ENCODE measurements at places on chromosomes 7 and 10. TPM values are rescaled to one million over a fixed set of nuclear protein-coding genes. Genes with fewer than 3 reads are reported as not detected.

DNA sequence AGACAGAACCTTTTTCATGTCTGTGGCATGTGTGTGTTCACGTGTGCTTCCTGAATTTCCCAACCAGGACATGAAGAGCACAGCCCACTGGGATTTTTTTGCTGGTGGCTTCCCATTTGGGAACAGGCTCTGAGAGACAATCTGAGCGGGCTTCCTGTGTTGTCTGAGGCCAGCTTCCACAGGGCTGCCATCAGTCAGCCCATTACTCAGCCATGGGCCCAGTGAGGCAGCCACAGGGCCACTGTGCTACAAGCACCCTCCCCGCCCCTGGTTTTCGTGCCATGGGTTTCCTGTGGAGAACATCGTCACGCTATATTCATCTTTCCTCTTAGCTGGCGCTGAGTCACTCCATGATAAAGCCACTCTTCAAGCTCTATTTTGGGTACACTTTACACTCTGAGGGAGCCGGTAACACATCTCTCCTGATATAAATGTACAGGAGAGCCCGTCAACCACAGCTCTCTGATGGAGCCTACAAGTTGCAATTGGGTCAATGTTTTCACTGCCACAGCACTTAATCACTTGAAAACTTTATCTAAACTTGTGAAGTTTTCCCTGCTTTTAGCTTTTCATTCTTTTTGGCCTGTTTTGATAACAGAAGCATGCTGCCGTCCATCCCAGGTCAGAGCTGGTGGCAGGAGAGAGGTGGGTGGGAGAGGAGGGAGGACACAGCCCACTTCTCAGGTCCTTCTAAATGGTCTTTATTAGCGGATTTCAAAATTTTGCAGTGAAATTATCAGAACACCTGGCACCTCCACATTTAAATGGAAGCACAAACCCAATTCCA lies 96.9 kb downstream of the HIPK2 start:
- peak; percentile 80 for DNase-seq

GRCh38 chr7:84813376-84813775 lies 373.5 kb downstream of the SEMA3D start:
- DNase-seq: peak; percentile 55

- peak; percentile 21 for DNase-seq
These were observed 139.5 kb upstream of the FERD3L start for GRCh38 chr7:19284596-19285300.

DNA sequence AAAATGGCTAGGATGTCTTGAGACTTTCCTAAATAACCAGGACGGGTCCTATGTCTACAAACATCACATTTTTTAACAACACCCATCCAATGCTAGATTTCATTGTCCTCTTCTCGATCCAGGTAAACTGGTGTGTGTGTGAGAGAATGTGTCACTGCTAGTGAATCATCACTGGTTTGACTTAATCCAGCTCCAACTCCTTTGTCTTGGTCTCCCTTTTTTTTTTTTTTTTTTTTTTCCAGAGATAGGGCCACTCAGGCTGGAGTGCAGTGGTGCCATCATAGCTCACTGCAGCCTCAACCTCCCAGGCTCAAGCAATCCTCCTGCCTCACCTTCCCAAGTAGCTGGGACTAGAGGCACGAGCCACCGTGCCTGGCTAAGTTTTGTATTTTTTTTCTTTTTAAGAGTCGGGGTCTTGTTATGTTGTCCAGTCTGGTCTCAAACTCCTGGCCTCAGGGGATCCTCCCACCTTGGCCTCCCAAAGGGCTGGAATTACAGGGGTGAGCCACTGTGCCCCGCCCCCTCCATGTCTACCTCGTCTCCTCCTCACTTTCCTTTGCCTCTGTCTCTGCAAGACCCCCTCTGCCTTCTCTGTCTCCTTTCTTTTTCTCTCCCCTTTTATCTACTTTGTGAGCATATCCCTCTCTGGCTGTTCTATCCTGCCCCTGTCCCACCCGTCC lies 2.2 kb upstream of the UFSP1 start:
- DNase-seq: peak; percentile 91

DNA sequence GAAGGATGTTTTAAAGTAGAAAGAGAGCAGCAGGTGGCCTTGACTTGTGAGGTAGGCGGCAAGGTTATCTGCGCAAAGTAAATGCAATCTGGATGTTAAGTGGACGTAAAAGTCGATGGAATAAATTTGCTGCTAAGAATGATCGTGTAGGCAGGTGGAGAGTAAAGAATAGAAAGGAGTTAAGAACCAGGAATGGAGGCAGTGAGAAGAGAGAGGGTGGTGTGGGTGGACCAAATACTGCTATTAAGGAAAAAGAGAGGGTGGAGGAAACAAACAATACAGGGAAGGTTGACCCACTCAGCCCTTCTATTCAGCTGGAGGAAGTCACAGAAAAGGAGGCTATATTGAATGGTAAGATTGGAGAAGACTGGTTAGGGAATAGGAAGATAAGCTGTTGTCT lies 1.9 kb upstream of the CUL1 start:
- no peak for DNase-seq

DNA sequence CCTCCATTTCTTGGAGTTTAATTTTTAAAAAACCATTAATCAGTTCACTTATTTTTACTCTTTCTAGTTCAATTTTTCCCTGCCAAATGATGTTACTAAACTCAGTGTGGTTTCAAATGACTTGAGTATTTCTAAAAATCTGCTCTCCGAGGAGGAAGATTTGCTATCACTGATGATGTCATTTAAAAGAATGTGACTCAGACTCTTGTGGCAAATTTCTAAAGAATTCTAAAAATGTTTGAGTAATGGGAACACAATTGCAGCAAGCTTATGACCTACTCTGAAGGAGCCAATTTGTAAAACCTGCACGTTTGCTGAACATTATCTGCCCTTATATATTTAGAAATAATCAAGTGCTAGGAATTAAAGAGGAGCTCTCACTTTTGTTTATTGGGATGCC lies 88.6 kb downstream of the SPAG6 start:
- peak; percentile 74 for DNase-seq

- DNase-seq: peak; percentile 34
These were observed 33.8 kb upstream of the ICA1 start for GRCh38 chr7:8295638-8296361.

- peak; percentile 5 for DNase-seq
These were observed 49.1 kb upstream of the CDC14C start for GRCh38 chr7:48875045-48875916.

DNA sequence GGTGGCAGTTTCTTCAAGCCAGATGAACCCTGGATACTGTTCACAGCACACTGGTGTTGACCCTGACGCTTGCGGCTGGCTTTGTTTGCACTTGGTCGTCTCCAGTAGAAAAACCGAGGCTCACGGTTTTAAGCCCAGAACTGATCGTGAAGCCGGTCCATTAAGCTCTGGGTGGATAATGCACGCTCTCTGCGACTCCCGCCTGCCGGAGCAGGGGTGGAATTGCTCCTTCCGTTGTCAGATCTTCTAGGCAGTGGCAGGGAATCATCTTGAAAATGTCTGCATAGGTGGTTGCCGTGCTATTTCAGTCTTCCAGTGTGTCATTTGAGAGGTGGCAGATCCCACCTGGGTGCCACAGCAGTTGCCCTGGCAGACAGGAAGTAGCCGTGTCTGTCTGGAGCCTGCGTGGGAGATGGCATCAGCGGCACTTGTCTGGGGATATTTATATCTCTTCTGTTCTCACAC lies 35.9 kb upstream of the AP5Z1 start:
- DNase-seq: no peak

- DNase-seq: peak; percentile 40
These were observed 44.7 kb downstream of the IMMP2L start for GRCh38 chr7:111517549-111517951.

DNA sequence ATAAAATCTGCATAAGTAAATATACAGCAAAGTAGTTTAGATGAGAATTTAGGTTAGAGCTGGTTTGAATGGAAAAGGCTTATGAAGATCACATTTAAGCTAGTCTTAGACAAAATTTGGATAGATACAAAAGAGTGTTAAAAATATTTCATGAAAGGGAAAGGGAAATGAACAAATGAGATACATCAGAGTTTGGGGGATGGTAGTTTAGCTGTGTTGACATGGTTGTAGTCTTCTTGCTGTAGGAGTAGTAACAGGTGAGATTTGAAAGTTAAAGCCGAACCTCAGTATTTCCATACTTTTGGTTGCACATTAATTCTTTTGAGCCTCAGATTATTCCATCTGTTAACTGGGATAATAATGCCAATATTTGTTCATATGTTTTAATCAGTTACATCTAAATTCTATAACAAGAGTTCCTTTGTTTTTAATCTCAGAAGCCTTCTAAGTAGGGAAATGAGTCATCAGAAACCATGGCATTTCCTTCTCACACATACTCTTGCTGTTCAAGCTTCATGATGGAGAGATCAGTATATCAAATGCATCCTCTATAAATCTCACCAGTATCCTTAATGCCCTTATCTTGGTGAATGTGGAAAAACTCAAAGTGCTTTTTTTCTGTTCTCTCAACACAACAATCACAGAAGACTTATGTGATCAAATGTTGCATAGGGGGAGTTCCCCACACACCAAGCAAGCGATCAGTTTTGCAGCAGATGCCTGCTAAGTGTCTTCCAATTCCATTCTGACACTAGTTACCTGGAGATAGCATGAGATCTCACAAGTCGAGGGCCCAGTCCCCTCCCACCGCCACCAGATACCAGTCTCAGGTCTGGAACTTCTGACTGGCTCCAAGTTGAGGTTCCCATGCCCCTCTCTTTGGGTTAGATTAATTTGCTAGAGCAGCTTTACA lies 84.7 kb downstream of the MAPK8 start:
- DNase-seq: peak; percentile 67

DNA sequence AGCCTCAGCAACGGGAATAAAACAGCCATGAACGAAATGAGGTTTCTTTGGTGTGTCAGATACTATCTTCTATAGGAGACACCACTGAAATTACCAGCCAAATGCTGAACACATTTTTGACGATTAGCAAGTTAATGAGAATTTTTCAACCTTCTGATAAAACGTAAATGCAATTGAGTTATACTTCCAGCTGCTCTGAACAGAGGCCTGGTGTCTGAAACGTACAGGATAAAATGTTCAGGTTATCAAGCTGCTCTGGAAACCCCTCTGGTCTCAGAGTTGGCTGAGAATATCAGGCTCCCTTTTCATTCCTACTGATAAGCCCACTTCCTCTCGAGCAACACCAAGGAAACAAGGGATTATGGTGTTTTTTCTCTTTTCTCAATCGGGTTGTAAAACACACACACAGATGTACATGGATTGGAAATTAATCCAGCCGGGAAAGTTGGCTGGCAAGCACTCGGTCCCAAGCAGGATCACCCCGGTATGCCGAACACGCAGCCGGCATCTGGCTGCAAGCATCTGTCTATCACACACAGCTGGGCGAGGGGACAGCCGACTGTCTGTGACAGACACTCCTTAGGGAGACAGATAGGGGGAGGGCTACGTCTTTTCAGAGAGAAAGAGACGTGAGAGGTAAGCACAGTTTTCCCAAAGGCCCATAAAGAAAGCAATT lies 171.8 kb downstream of the PRKAG2 start:
- DNase-seq: no peak

DNA sequence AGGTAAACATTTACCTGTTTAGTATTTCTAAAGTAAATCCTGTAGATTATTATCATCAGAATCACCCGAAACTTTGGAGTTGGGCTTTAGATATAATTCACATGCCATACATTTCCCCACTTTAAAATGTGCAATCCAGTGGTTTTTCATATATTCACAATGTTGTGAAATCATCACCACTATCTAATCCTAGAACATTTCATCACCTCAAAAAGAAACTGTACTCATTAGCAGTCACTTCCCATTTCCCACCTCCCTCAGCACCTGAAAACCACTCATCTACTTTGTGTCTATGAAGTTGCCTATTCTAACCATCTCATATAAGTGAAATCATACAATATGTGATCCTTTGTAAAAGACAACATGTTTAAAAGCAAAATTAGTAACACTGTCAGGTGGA lies 182.6 kb downstream of the FZD1 start:
- no peak for DNase-seq

GRCh38 chr7:97024209-97025129 lies at the start of gene DLX5:
Gene DLX5 (minus strand): TSS chr7:97024831. CDS start chr7:97024623, 208 bp downstream.
- peak; percentile 31 for DNase-seq

GRCh38 chr10:104036518-104037260 lies 49.0 kb downstream of the COL17A1 start:
- no peak for DNase-seq

DNA sequence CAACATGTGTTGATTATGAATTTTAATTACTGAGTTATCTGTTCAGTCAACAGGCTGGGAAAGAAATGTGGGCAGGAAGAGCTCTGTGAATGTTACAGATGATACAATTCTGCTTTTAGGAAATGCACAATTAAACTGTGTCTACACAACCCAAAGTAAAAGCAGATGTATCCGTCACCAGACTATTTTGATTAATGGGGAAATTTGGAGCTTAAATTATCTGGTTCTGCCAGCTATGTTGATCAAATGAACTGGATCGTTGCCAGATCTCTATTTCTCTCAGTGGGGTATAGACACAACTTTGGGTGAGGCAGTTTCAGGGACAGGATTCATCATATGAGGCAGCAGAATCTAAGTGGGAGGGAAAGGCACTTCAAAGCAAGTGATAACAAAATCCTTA lies 136.5 kb downstream of the NEUROD6 start:
- no peak for DNase-seq

DNA sequence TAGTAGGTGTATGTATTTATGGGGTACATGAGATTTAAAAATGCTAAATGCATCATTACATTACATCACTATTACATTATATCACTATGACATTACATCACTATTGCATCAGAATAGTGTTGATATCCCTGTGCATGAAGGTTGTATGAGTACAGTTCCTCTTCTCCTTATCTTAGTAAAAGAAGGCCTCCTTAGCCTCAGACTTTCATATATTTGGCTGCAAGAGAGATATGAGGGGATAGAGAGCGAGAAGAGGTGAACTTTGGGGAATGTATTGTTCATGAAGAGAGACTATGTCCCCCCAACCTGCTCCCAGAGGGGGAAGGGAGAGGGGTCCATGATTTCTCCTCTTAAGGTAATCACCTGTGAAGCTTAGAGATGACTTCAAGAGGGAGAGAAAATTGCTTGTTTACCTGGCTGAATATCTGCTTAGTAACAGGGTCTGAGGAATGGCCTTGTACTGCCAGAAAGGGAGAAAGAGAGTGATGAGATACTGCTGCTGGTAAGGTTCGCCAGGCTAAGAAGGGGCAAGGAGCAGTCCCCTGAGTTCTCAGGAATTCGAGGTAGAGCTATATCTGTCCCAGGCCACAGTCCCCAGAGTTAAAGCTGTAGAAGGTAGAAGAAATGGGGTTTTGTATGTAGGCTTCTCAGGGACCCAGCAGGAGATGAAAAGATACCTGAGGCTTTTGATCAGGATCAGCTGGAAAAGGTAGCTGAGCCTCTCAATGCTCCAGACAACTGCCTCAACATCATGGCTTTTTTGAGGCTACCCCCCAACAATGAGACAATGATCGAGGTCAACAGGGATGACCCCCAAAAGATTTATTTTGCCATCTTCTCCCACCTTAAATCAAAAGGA lies 168.4 kb upstream of the WNT16 start:
- no peak for DNase-seq

GRCh38 chr10:60314069-60314940 lies 75.4 kb downstream of the ANK3 start:
- peak; percentile 58 for DNase-seq

The AKR1C4 gene
- total RNA-seq: not detected

The SEPHS1 gene
- 37.9 TPM for total RNA-seq

The CCDC136 gene
- total RNA-seq: 2.4 TPM

The COL28A1 gene
- total RNA-seq: not detected

The ITPRID1 gene
- total RNA-seq: not detected

The PNLIPRP2 gene
- not detected for total RNA-seq

The VPS50 gene
- 12.9 TPM for total RNA-seq

The RAPGEF5 gene
- total RNA-seq: 3.4 TPM

The CDHR1 gene
- total RNA-seq: 1.8 TPM

The AGAP9 gene
- 4.5 TPM for total RNA-seq

The GRID2IP gene
- 0.14 TPM for total RNA-seq
